Ascending aorta (tissue), 2 donors: ENCODE measurements at places on chromosomes 6 and 20.

GRCh38 chr20:63478346-63479302, 6.2 kb upstream of the KCNQ2 start:
- no peaks in the 10 kb centered on the region for H3K36me3 ChIP-seq
- DNase-seq: no peak
- no peaks in the 10 kb centered on the region for H3K4me1 ChIP-seq
- no peak overlapping the region for H3K4me3 ChIP-seq
- no peaks in the 10 kb centered on the region for H3K27me3 ChIP-seq

DNA sequence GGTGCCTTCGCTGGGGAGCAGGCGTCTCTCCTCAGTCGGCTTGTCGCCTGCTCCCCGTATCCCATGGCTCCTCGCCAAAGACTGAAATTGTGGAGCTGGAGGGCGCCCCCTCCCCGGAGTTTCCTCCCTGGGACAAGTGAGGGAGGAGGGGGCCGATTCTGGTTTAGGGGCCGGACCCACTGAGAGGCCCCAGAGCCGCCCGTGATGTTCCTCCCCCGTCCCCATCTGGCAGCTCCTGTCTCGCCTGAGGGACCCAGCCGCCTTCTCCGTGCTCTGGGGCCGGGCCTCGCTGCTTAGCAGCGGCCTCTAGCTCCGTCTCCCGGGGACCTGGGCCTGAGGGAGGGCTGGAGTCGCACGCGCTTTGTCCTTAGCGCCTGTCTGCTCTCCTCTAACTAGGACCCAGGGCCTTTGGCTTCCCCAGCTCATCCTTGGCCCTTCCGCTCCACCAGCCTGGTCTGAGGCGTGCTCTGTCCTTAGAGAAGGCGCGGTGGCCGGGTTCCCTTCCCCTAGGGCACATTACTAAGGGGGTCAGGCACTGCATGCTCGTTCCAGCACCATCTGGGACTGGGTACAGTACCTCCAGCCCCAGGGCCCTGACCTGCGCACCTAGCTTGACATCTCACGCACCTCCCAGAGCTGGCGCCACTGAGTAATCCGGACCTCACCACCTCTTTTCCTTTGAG, 29.7 kb downstream of the SLC12A5 start:
- H3K4me3 ChIP-seq: peak overlapping the region; percentile 50
- no peak overlapping the region for H3K27ac ChIP-seq
- H3K36me3 ChIP-seq: peaks cover 37% of the 10 kb centered on the region
- H3K27me3 ChIP-seq: no peaks in the 10 kb centered on the region
- DNase-seq: no peak
- H3K4me1 ChIP-seq: peaks cover 16% of the 10 kb centered on the region

- peaks cover 10% of the 10 kb centered on the region for H3K36me3 ChIP-seq
- H3K4me3 ChIP-seq: no peak overlapping the region
- peaks cover 38% of the 10 kb centered on the region for H3K4me1 ChIP-seq
- DNase-seq: no peak
- H3K27me3 ChIP-seq: no peaks in the 10 kb centered on the region
Observed at GRCh38 chr6:52505726-52506409, 71.0 kb downstream of the TRAM2 start.

GRCh38 chr20:15673206-15673605, 900.0 kb downstream of the KIF16B start:
- peak overlapping the region; percentile 68 for H3K27ac ChIP-seq
- H3K36me3 ChIP-seq: no peaks in the 10 kb centered on the region
- H3K4me3 ChIP-seq: no peak overlapping the region
- H3K27me3 ChIP-seq: no peaks in the 10 kb centered on the region
- H3K4me1 ChIP-seq: no peaks in the 10 kb centered on the region

DNA sequence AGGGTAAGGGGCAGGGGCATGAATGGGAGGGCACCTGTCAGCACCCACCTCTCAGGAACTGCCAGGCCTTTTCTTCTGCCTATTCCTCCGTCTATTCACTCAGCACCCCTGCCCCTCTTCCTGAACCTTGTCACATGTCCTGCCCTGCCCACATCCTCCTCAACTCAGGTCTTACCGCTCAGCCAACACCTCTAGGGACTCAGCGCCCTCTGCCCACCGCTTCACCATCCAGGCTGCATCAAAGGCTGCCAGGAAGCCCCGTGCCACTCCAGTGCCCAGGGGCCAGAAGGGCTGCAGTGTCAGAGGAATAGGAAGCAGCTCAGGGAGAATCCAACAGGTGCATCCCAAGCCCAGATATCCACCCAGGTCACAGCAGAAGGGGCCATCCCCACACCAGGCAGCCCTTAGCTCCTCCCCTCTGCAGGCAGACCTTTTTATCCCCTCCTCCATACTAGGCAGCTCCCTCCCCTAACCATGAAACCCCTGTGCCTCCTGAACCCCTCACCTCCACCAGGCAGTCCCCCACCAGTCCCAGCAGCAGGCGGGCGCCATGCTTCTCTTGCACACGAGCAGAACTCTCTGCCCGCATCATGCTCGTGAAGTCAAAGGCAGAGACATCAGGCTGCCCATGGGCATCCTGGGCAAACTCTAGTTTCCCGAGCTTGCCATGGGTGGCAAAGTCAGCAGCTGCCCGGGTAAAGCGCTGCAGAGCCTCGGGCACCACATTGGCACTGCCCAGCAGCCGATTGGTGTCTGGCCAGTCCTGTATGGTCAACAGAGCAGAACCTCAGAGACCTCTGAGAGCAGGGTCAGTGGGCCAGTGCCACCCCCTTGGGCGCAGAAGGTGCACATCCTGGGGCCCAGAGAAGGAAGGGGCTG, 5.5 kb downstream of the MICAL1 start:
- DNase-seq: no peak
- peaks cover 52% of the 10 kb centered on the region for H3K36me3 ChIP-seq
- no peaks in the 10 kb centered on the region for H3K27me3 ChIP-seq

- H3K4me1 ChIP-seq: no peaks in the 10 kb centered on the region
- H3K36me3 ChIP-seq: no peaks in the 10 kb centered on the region
- H3K27me3 ChIP-seq: no peaks in the 10 kb centered on the region
Observed at GRCh38 chr6:89361171-89361570, 8.6 kb upstream of the UBE2J1 start.

GRCh38 chr6:39184906-39185580, 44.2 kb downstream of the KCNK5 start:
- no peak overlapping the region for H3K27ac ChIP-seq
- H3K4me3 ChIP-seq: no peak overlapping the region
- no peaks in the 10 kb centered on the region for H3K27me3 ChIP-seq
- no peaks in the 10 kb centered on the region for H3K4me1 ChIP-seq
- DNase-seq: no peak

DNA sequence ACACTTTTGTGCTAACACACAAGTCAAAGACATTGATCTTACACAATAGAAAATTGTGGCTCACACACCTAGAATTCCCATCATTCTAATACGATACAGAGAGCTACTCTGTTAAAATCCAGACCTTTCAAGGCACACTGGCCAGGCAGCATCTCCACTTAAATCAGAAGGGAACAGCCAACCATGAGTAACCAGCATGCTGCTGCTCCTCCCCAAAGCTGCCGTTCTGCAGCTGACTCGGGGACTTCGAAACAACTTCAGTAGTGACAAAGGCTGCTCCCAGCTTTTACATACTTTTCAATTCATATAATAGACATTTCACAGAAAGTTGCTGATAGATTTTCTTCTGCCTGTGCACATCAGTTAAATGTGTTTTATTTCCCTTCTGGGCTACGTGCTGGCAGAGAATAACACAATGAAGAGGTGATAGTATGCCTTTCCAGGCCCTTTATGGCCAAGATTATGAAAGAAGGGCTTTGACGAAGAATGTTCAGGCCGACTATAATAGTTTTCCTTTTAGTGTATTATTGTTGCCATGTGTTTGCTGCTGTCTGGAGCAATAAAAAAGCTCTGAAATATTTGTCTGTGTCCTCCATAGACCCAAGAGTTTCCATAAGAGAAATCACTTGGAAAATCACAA, 159.0 kb downstream of the GMDS start:
- peak overlapping the region; percentile 76 for H3K27ac ChIP-seq
- peak overlapping the region; percentile 39 for H3K4me3 ChIP-seq
- H3K36me3 ChIP-seq: no peaks in the 10 kb centered on the region
- DNase-seq: no peak

GRCh38 chr20:6045566-6045965, 8.3 kb downstream of the LRRN4 start:
- no peak overlapping the region for H3K27ac ChIP-seq
- no peak overlapping the region for H3K4me3 ChIP-seq
- DNase-seq: no peak
- H3K4me1 ChIP-seq: no peaks in the 10 kb centered on the region
- no peaks in the 10 kb centered on the region for H3K27me3 ChIP-seq

DNA sequence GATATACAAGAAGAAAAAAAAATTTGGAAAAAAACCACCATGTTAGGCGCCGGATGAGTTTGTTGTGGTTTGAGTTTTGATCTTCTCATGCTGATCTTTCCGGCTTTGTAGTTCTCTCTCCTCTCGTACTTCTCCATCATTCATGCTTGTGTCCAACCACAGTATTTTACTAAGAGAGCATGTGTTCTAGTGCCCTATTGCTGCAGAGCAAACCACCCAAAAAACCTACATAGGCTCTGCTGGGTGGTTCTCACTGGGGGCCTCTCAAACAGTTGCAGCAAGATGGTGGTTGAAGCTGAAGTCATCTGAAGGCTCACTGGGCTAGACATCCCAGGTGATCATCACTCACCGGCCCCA, 404.2 kb downstream of the PLCB1 start:
- no peaks in the 10 kb centered on the region for H3K36me3 ChIP-seq
- H3K4me1 ChIP-seq: no peaks in the 10 kb centered on the region
- no peaks in the 10 kb centered on the region for H3K27me3 ChIP-seq
- no peak overlapping the region for H3K27ac ChIP-seq

GRCh38 chr20:2631228-2631627, 21.2 kb upstream of the NOP56 start:
- H3K4me1 ChIP-seq: no peaks in the 10 kb centered on the region
- no peaks in the 10 kb centered on the region for H3K36me3 ChIP-seq
- H3K4me3 ChIP-seq: no peak overlapping the region
- no peak for DNase-seq
- H3K27ac ChIP-seq: no peak overlapping the region

GRCh38 chr20:34675993-34676641, 775 bp downstream of the PIGU start:
- peak overlapping the region; percentile 98 for H3K4me3 ChIP-seq
- no peak for DNase-seq
- peaks cover 2% of the 10 kb centered on the region for H3K4me1 ChIP-seq
- H3K27me3 ChIP-seq: no peaks in the 10 kb centered on the region
- no peaks in the 10 kb centered on the region for H3K36me3 ChIP-seq

DNA sequence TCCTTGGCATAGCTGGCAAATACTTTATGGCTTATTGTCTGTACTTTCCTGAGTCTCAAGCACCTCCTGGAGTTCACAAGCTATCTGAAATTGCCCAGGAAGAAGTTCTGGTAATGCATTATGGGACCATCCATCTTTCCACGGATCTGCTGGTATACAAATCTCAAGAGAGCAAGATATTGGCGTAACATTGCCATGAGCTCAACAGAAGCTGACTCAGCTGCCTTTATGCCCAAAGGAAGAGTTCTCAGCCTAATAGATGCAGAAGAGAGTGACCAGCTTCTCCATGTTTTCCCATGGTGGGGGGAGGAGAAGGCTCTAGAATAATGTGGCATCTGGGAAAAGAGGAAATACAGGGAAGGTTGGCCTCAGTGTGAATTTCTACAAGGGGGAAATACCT, 78.7 kb downstream of the UST start:
- no peak overlapping the region for H3K4me3 ChIP-seq
- H3K36me3 ChIP-seq: no peaks in the 10 kb centered on the region
- no peak for DNase-seq
- H3K4me1 ChIP-seq: no peaks in the 10 kb centered on the region
- H3K27ac ChIP-seq: no peak overlapping the region
- H3K27me3 ChIP-seq: no peaks in the 10 kb centered on the region

- peak overlapping the region; percentile 100 for H3K27ac ChIP-seq
- H3K27me3 ChIP-seq: no peaks in the 10 kb centered on the region
- H3K4me1 ChIP-seq: peaks cover 24% of the 10 kb centered on the region
- H3K36me3 ChIP-seq: no peaks in the 10 kb centered on the region
- peak overlapping the region; percentile 98 for H3K4me3 ChIP-seq
- DNase-seq: peak; percentile 87
Observed at GRCh38 chr6:151389618-151390275, 1.6 kb downstream of the ZBTB2 start.

DNA sequence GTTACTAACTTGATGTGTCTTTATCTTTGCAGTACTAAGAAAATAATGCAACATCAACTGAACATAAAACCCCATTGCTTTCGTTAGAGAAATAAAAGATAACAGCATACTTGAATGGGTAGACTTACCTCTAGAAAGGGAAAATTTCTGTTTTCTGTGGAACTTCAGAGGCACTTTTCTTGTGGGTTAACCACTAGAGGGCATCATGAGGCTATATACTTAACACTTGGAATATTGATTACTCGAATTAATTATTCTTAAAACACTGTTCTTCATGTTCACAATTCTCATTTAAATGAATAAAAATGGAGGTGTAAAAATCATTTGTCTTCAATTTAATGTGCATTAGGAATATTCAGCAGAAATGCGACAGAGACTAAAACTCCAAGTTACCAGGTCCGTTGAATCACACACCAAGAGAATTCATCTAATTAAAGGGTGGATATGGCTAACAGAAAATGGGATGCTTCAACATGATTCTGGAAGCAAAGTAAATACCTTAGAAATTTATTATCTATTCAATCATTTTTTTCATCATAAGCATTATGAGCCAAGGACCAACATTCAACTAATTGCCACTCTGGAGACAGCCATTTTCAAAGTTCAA, 330.8 kb upstream of the PREP start:
- H3K27me3 ChIP-seq: no peaks in the 10 kb centered on the region
- H3K4me3 ChIP-seq: no peak overlapping the region
- H3K4me1 ChIP-seq: no peaks in the 10 kb centered on the region
- H3K36me3 ChIP-seq: no peaks in the 10 kb centered on the region
- DNase-seq: no peak

- DNase-seq: no peak
- no peaks in the 10 kb centered on the region for H3K27me3 ChIP-seq
- no peak overlapping the region for H3K27ac ChIP-seq
- no peaks in the 10 kb centered on the region for H3K36me3 ChIP-seq
- no peak overlapping the region for H3K4me3 ChIP-seq
Observed at GRCh38 chr6:35751594-35751993, 14.8 kb downstream of the ARMC12 start.

DNA sequence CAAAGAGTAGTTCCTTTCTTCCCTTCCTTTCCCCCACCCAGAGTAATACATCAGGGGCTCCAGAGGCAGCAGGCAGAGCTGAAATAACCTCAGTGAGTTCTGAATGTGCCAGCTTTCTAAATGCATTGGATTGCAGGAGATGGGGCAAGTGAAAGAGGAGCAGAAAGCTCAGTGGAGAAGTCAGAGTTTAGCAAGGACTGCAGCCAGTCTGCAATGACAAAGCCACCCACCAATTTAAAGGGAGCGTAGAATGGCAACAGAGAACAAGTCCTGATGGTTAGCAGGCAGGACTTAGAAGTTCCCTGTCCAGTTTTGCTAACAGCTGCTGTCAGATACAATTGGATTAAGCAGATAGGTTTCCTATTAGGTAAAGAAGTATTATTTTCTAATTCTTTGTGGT, 203.4 kb upstream of the RIN2 start:
- H3K36me3 ChIP-seq: no peaks in the 10 kb centered on the region
- no peak for DNase-seq
- no peak overlapping the region for H3K27ac ChIP-seq
